Breast epithelium (tissue), 4 donors: ENCODE measurements at places on chromosomes 6 and 20.
A peak's percentile ranks its signal among the peaks of the same experiment; 100 is the strongest.

DNA sequence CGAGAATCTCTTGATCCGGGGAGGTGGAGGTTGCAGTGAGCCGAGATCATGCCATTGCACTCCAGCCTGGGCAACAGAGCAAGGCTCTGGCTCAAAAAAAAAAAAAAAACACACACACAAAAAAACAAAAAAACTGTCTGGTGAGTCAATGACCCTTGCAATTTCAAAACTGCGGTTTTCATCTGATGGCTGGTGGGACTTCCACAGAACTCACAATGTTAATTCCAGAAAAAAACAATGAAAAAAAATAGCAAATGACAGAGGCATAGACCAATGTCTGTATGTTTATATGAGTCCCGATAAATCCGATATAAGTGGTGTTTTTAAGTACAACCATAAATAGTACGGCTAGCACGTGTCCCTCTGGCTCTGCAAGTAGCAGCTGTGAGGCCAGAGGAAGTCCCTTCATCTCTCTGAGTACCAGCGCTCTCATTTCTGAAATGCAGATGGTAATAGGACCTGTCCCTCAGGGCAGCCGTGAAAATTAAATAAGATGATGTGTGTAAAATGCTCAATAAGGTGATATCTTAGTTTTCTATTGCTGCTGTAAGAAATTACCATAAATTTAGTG is 21.9 kb upstream of the PTPN1 start:
- no peaks in the 10 kb centered on the region for H3K4me1 ChIP-seq
- no peaks in the 10 kb centered on the region for H3K36me3 ChIP-seq
- no peak overlapping the region for H3K27ac ChIP-seq

- H3K27me3 ChIP-seq: no peaks in the 10 kb centered on the region
- H3K36me3 ChIP-seq: no peaks in the 10 kb centered on the region
- no peak for DNase-seq
- H3K27ac ChIP-seq: peak overlapping the region; percentile 53
- H3K4me1 ChIP-seq: no peaks in the 10 kb centered on the region
Measured at GRCh38 chr6:154653385-154653784, 79.8 kb upstream of the SCAF8 start.

DNA sequence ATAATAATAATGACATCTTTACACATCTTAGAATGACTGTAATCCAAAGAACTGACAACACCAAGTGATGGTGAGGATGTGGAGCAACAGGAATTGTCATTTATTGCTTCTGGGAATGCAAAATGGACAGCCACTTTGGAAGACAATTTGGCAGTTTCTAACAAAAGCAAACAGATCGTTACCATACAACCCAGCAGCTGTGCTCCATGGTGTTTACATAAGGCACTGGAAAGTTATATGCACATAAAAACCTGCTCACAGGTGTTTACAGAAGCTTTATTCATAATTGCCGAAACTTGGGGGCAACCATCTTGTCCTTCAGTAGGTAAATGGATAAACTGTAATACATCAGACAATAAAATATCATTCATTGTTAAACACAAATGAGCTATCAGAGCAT is 18.3 kb upstream of the ASF1A start:
- no peak overlapping the region for H3K4me3 ChIP-seq
- H3K27me3 ChIP-seq: no peaks in the 10 kb centered on the region
- no peaks in the 10 kb centered on the region for H3K36me3 ChIP-seq
- DNase-seq: no peak
- H3K27ac ChIP-seq: no peak overlapping the region

DNA sequence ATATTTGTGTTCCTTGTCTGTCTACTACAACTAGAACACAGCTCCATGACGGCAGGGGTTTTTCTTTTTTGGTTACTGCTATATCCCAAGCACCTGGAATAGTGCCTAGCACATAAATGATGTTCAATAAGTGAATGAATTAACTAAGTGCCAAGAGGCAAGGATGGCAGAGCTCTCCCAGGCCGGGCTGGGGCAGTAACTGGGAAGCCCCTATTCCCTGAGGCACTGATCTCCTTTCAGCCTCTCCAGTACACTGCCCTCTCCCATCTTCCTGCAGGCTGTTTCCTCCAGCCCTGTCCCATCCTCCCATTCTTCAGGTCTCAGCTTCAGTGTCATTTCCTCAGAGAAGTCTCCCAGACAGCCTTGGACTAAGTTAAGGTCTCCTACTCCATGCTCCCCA is 29.0 kb upstream of the SPDEF start:
- no peak for DNase-seq
- peaks cover 3% of the 10 kb centered on the region for H3K4me1 ChIP-seq
- H3K27me3 ChIP-seq: no peaks in the 10 kb centered on the region
- H3K36me3 ChIP-seq: no peaks in the 10 kb centered on the region
- no peak overlapping the region for H3K4me3 ChIP-seq

GRCh38 chr6:161079566-161080262 is 88.1 kb downstream of the MAP3K4 start:
- no peak for DNase-seq
- no peaks in the 10 kb centered on the region for H3K4me1 ChIP-seq

- H3K27me3 ChIP-seq: peaks cover 6% of the 10 kb centered on the region
- H3K4me1 ChIP-seq: no peaks in the 10 kb centered on the region
- H3K36me3 ChIP-seq: no peaks in the 10 kb centered on the region
Measured at GRCh38 chr6:8282380-8282779, 153.0 kb downstream of the SLC35B3 start.

DNA sequence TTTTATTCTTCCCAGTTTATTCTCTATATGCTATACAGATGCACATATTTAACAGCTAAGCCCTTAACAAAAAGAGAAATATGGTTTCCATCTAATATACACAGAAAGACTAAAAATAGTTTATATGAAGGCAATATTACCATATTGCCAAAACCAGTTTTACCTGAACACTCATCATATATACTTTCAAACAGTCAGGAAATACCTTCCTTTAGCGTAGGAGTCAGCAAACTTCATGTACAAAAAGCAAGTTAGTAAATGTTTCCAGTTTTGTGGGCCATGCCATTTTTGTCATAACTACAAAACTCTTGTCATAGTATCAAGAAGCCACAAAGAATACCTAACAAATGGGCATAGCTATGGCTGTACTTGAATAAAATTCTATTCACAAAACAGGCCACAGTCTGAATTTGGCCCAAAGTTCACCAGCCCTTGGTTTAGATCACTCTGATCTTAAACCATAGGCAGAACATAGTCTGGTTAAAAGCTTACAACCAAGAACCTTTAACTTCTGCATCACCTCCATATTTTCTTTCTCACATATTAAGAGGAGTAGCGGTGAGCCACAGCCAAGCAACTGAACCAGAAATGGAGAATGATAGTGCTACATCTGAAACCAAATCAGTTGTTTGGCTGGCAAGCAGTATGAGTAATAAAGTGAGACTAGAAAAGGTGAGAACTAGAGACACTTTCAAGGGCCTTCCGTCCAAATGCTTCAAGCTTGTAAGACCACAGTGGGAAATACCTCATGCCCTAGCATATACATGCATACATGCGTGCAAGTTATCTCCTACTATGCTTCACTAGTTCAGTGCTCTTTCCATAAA is 116.6 kb downstream of the PTPRK start:
- H3K4me3 ChIP-seq: no peak overlapping the region
- no peaks in the 10 kb centered on the region for H3K36me3 ChIP-seq
- no peaks in the 10 kb centered on the region for H3K27me3 ChIP-seq

DNA sequence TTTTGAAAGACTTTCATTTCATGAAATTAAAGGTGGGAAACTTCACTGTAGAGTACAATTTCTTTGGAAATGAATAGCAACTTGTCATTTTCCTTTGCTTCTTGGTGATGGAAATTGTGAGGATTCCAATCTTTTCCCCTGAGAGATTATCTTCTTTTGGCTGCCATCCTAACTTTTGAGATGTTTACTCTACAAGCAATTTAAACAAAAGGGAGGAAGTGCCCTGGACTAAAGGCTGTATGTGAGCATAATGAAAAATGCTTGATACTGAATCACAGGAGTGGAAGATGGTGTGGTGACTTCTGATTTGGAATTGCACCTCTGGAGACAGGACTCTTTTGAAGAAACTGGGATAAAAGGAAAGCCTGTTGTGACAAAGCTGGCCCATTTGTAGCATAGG is 43.1 kb upstream of the JAG1 start:
- H3K4me3 ChIP-seq: no peak overlapping the region
- no peak for DNase-seq
- no peaks in the 10 kb centered on the region for H3K27me3 ChIP-seq
- no peak overlapping the region for H3K27ac ChIP-seq

DNA sequence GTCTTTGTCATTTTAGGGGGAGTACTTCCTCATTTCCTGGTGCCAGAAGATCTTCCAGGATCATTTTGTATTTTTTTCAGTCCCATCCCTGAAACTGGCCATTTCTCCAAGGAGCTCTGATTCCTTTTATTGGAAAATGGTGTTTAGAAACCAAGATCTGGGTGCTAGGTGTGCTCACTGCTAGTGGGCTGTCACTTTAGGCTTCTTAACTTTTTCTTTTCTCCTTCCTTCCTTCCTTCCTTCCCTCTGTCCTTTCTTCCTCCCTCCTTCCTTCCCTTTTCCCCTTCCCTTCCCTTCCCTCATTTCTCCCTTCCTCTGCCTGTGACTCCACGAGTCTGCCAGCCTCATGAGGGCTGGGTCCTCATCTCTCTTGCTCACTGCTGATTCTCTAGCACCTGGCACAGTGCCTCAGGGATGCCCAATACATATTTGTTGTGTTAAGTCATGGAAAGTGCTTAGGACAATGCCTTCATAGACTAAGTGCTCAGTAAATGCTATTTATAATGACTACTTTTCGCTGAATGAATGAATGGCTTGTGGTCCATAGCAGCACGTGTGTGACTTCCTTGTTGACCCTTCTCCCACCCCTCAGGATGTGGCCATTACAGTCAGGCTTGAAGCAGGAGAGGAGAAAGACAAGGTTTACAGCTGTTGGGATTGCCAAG is 36.9 kb downstream of the APCDD1L start:
- no peak overlapping the region for H3K27ac ChIP-seq
- H3K4me3 ChIP-seq: no peak overlapping the region
- DNase-seq: no peak

DNA sequence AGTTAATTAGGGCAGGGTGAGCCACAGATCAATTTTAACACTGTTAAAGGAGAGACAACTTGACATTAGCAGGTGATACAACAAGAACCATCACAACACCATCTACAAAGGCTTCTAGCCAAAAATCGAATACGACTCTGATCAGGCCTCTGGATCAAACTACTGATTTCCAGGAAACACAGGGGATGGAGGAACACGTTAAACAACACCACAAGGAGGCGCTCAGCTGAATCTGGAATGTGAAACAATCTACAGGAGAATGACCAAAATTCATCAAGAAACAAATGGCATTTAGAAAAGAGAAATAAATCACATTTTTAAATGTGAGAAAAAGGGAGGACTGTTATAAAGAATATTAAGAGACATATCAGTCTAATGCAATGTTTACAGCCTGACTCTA is 13.5 kb upstream of the MAFB start:
- H3K4me1 ChIP-seq: no peaks in the 10 kb centered on the region
- DNase-seq: no peak
- H3K27ac ChIP-seq: no peak overlapping the region
- H3K27me3 ChIP-seq: no peaks in the 10 kb centered on the region
- H3K36me3 ChIP-seq: no peaks in the 10 kb centered on the region

DNA sequence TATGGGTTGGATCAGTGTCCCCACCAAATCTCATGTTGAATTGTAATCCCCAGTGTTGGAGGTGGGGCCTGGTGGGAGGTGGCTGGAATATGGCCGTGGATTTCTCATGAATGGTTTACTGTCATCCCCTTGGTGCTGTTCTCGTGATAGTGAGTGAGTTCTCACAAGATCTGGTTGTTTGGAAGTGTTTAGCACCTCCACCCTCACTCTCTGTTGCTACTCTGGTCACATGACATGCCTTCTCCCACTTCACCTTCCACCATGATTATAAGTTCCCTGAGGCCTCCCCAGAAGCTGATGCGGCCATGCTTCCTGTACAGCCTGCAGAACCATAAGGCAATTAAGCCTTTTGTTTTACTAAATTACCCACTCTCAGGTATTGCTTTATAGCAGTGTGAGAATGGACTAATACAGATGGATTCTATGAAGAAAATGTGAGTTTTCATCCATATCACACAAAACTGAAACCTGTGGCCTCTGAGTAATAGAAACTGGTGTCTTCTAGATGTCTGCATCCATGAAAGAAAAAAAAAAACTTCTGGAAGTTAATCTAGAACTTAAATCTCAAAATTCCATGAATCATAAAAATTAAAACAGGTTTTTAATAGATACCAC is 39.3 kb downstream of the MBOAT1 start:
- no peaks in the 10 kb centered on the region for H3K4me1 ChIP-seq
- H3K27ac ChIP-seq: no peak overlapping the region
- no peak for DNase-seq
- H3K27me3 ChIP-seq: no peaks in the 10 kb centered on the region
- H3K36me3 ChIP-seq: no peaks in the 10 kb centered on the region

- DNase-seq: no peak
- no peak overlapping the region for H3K4me3 ChIP-seq
- H3K27ac ChIP-seq: no peak overlapping the region
- no peaks in the 10 kb centered on the region for H3K27me3 ChIP-seq
Measured at GRCh38 chr20:22801528-22801927, 217.2 kb upstream of the FOXA2 start.

DNA sequence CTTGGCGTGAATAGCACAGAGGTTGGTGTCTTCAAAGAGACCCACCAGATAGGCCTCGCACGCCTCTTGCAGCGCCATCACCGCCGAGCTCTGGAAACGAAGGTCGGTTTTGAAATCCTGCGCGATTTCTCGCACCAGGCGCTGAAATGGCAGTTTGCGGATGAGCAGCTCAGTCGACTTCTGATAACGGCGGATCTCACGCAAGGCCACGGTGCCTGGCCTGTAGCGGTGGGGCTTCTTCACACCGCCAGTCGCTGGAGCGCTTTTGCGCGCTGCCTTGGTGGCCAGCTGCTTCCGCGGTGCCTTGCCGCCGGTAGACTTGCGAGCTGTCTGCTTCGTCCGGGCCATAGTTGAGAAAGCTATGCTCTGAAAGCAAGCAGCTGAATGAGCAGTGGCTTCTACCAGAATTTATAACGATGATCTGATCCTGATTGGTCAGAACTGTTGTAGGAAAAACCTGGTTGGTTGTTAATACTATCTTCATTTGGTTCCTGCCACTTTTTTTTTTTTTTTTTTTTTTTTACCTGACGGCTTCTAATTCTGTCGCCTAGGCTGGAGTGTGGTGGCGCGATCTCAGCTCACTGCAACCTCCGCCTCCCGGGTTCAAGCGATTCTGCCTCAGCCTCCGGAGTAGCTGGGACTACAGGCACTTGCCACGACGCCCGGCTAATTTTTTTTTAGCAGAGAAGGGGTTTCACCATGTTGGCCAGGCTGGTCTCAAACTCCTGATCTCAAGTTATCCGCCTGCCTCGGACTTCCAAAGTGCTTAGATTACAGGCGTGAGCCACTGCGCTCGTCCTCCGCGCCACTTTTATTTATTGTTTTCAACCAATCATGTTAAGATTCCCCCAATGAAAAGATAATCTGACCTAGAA is 21.5 kb downstream of the OR2B2 start:
- DNase-seq: peak; percentile 63
- no peaks in the 10 kb centered on the region for H3K4me1 ChIP-seq
- H3K36me3 ChIP-seq: no peaks in the 10 kb centered on the region
- peak overlapping the region; percentile 44 for H3K4me3 ChIP-seq
- peaks cover 14% of the 10 kb centered on the region for H3K27me3 ChIP-seq
- H3K27ac ChIP-seq: peak overlapping the region; percentile 43

DNA sequence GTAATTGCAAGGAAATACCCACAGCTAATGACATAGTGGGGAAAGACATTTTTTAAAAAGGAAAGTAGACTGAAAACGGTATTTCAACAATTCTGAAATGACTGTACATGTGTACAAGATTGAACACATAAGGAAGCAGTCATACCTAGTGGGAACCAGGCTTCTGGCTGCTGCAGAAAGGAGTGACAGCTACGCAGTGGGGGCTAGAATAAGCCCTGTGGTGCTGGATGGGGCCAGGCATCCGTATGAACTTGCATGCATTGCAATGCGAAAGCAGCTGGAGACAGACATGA is 54.9 kb upstream of the GPR31 start:
- no peak for DNase-seq
- H3K4me1 ChIP-seq: no peaks in the 10 kb centered on the region
- H3K27ac ChIP-seq: no peak overlapping the region
- no peaks in the 10 kb centered on the region for H3K36me3 ChIP-seq
- H3K27me3 ChIP-seq: peaks cover 10% of the 10 kb centered on the region
- H3K4me3 ChIP-seq: no peak overlapping the region
